Right ventricle myocardium superior (tissue), 1 donor: ENCODE measurements at places on chromosomes 6 and 20. TPM values are rescaled to one million over a fixed set of nuclear protein-coding genes. Genes with fewer than 3 reads are reported as not detected.

The ZNF391 gene
- total RNA-seq: 0.51 TPM

The EPPIN gene
- total RNA-seq: not detected

The TJAP1 gene
- total RNA-seq: 20.5 TPM

The CLPSL1 gene
- not detected for total RNA-seq

The PFDN6 gene
- total RNA-seq: 44.4 TPM

The MMP24 gene
- total RNA-seq: 0.13 TPM

The ZSCAN31 gene
- total RNA-seq: 8.1 TPM

The TUBB2B gene
- total RNA-seq: 1.3 TPM

The TRIM31 gene
- total RNA-seq: not detected

The MYLK2 gene
- 0.19 TPM for total RNA-seq

The NKX2-4 gene
- not detected for total RNA-seq

The PTCRA gene
- not detected for total RNA-seq

The SLC12A5 gene
- total RNA-seq: not detected

The CALHM4 gene
- total RNA-seq: not detected

The GPR63 gene
- total RNA-seq: 0.40 TPM

The PNPLA1 gene
- total RNA-seq: not detected

The GPLD1 gene
- total RNA-seq: 1.0 TPM

The BACH2 gene
- total RNA-seq: 1.9 TPM

The NOX3 gene
- total RNA-seq: not detected

The IL17F gene
- total RNA-seq: not detected

The SULF2 gene
- 32.0 TPM for total RNA-seq

The CST2 gene
- not detected for total RNA-seq

The HLA-DOB gene
- not detected for total RNA-seq

The SIGLEC1 gene
- 9.6 TPM for total RNA-seq

The REPS1 gene
- total RNA-seq: 31.0 TPM

The RING1 gene
- 26.4 TPM for total RNA-seq

The LY86 gene
- total RNA-seq: 0.89 TPM

The SLC22A7 gene
- total RNA-seq: not detected

The BTN1A1 gene
- total RNA-seq: not detected
